ENCODE measurements at places on chromosomes 3 and 15.
A peak's percentile ranks its signal among the peaks of the same experiment; 100 is the strongest.

GRCh38 chr3:148991219-148992026, at the start of gene GYG1:
Gene GYG1, plus strand, starts transcription at chr3:148991540. Its CDS starts 101 bp downstream, at chr3:148991641.
- DNase-seq = peak; percentile 86

DNA sequence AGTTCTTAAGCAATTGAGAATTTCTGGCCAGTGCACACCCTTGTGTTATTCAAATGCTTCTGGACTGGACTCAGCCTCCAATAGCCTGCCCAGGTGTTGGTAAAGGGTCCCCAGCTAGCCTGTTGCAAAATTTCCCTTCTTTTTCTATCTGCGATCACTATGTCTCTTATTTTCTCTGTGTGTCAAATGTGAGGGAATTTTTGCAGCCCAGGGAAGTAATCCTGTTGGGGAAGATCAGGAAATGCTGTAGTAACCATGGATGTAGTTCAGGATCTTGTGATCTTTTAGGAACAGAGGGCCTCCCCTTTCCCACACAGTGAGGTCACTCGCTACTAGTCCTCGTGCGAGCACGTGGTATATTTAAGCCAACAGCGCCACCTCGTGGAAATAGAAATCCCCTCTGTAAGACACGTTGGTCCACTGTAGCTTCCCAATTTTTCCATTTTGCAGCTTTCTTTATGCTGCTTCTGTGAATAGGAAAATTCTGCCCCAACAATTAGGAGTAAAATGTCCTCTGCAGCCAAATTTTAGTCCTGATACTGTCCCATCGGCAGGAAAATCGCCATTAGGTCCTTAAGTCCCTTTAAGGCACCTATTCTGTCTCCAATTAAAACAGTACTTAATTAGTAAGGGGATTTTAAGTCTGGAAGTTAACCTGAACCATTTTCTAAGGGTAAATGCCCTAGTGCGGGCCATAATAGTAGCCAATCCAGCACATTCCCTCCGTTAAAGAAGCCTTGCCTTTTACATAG, 4.0 kb upstream of the SMCO1 start:
- peak; percentile 70 for DNase-seq

GRCh38 chr3:143770391-143770790, 77.9 kb downstream of the SLC9A9 start:
- DNase-seq = no peak

DNA sequence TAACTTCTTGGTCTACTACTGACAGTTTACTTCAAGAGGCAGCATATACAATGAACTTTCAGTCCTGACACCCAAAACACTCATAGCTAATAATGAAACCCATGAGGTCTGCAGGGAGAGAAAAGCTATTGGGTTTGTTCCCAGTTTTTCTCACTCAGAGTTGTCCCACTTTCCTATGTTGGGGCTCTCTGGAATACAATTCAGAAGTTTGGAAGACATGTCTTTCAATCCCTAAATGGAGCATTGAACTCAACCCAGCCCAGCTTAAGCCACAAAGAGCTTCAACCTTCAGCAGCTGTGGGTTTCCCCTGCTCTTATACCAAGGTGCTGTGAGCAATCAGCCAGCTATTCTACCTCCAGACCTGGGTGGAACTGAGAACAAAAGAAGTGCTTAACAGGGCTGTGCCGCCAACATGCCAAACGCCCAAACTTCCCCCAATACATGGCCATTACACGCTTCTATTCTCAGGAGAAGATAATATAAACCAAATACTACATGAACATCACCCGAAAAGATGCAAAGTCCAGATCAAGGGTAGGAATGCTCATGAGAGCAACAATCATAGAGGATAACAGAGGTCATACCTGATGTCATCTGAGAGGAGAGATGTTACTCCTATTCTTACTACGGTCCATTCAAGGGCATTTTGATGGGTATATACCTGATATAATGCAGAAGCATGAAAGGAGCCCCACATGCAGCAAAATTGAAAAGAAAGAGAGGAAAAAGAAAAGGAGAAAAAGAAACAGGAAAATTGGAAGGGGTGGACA, 131.2 kb upstream of the TGFBR2 start:
- DNase-seq = no peak

DNA sequence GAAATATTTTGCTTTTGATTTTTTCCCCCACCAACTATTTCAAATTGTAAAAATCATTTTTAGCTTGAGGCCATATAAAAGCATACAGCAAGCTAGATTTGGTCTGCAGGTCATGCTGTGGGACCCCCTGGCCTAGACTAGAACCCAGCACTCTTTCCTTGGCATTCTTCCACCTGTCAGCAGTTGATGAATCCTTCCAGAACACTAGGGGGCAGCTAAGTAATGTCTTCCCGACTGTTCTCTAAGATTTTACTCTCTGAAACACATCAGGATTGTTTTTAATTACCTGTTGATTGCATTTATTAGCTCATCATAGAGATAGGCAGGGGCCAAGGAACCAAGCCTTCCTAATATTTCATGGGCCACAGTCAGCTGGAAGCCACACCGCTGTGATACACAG, 174.5 kb downstream of the CACNA1D start:
- no peak for DNase-seq

GRCh38 chr3:71718072-71718471, 7.1 kb downstream of the EIF4E3 start:
- DNase-seq = peak; percentile 60

- peak; percentile 47 for DNase-seq
Observed at GRCh38 chr3:109023656-109024254, 70.1 kb upstream of the GUCA1C start.

- DNase-seq = peak; percentile 90
Observed at GRCh38 chr3:48268381-48268935, 27.6 kb downstream of the ZNF589 start.

GRCh38 chr3:111691293-111691909, 96.3 kb upstream of the ZBED2 start:
- DNase-seq = peak; percentile 35

DNA sequence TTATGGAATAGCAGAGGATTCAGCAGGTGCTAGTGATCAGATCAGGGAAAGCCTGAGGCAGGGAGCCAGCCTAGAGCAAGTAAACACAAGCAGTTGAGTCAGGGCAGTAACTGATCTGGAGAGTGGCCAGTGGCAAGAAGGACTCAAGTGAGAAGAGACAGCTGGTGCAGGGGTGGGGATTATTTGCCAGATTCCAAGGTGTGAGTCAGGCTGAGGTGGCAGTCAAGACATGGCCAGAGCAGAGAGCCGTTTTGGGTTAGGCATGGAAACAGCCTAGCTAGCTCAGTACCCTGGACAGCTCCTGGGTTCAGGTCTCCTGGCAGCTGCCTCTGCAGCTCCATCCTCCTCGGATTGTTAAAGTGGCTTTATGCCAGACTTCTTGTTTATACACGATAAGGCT, 281.9 kb upstream of the ONECUT1 start:
- DNase-seq = no peak

GRCh38 chr3:136042608-136043221, 77.2 kb downstream of the PPP2R3A start:
- peak; percentile 12 for DNase-seq

- DNase-seq = no peak
Observed at GRCh38 chr15:87744815-87745214, 511.7 kb downstream of the NTRK3 start.

- DNase-seq = no peak
Observed at GRCh38 chr15:66089049-66089448, 164.5 kb downstream of the MEGF11 start.

- DNase-seq = no peak
Observed at GRCh38 chr3:73314151-73314951, 252.9 kb downstream of the EBLN2 start.

DNA sequence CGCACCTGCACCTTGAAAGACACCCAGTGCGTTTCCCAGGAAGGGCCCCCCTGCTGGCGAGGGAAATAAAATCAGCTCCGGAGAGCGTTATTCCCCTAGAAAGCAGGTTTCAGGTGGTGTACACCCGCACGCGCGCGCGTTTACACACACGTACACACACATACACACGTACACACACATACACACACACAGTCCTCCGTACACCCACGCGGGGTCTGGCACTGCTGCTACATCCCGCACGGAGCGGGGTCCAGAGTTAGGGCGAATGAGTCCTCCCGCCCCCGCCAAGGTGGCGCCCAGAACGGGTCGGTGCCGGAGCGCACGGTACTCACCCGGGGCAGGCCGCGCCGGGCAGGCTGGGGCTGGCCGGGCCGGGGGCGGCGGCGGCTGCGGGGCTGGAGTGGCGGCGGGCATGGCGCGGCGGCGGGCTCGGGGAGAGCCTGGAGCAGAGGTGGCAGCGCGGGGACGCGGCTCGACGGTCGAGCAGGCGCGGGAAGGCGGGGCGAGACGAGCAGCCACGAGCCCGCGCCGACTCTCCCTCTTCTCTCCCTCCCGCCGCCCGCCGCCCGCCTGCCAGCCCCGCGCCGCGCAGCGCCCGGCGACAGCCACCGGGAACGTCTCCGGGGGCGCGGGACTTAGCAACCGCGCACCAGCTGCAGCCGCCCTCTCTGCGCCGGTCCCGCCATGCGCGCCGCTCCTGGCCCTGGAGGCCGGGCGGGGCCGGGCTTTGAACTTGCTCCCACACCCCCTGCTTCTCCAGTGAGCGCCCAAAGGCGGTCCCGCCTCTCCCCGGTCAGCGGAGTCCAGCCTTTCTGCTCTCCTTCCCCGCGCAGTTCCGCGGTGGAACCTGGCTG, at the start of gene DCLK3:
Gene DCLK3, minus strand, starts transcription at position 704 of the 854 bp plus-strand sequence. Its CDS starts 290 bp downstream, at position 414.
- DNase-seq = no peak

- DNase-seq = no peak
Observed at GRCh38 chr15:100693451-100693850, 91.1 kb downstream of the ASB7 start.

- DNase-seq = no peak
Observed at GRCh38 chr3:41853540-41854196, 108.2 kb downstream of the ULK4 start.

GRCh38 chr15:66157507-66157906, 96.0 kb downstream of the MEGF11 start:
- no peak for DNase-seq

DNA sequence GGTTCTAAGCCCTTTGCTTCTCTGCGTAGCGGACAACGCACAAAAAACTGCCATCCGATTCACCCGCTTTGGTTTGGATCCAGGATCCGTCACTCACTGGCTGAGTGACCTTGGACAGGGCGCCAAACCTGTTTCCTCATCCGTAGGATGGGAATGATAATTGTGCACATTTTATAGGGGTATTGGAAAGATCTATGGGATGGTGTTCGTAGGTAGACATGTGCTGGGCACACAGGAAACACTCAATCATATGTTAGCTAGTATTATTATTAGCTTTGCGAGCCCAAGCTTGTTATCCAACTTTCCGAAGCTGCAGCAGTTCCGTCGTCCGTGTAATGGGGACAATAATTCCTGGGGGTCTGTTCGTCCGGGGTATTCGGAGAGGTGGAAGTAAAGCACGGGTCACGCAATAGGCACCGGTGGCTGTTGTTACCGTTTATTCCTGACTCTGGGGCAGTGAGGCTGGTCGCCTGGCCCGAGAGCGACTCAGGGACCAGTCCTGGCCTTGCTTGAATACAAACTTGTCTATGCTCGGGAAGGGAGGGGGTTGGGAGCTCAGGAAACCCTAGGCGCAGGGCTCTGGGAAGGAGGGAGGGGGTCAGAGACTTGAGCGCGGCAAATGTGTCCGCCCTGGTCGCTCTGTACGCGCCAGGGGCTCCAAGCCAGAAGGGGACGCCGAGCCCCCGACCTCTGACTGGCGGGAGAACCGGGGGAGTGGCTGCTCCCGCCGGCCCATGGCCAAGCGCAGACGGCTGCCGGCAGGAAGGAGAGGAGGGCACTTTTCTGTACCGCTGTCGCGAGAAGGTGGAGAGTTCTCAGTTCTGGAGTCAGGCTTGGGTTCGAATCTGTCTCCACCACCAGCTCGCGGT, 1.3 kb downstream of the SPSB4 start:
- no peak for DNase-seq

- DNase-seq = peak; percentile 27
Observed at GRCh38 chr3:160401291-160402095, 2.0 kb downstream of the SMC4 start.

GRCh38 chr3:29486917-29487316, 206.0 kb downstream of the RBMS3 start:
- no peak for DNase-seq

DNA sequence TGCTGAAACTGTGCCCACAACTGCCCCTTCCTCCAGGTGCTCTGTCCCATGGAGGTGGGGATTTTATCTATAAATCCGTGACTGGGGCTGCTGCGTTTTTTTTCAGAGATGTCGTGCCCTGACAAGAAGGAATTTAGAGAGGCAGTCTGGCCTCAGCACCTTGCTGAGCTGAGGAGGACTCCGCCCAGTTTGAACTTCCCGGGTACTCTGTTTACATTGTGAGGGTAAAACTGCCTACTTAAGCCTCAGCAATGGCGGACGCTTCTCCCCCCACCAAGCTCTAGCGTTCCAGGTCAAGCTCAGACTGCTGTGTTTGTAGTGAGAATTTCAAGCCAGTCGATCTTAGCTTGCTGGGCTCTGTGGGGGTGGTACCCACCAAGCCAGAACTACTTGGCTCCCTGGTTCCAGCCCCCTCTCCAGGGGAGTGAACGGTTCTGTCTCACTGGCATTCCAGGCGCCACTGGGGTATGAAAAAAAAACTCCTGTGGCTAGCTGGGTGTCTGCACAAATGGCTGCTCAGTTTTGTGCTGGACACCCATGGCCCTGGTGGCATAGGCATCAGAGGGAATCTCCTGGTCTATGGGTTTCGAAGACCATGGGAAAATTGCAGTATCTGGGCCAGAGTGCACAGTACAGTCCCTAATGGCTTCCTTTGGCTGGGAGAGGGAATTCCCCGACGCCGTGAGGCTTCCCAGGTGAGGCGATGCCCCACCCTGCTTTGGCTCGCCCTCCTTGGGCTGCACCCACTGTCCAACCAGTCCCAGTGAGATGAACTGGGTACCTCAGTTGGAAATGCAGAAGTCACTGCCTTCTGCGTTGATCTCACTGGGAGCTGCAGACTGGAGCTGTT, 68.5 kb upstream of the SGO1 start:
- DNase-seq = no peak

- DNase-seq = peak; percentile 37
Observed at GRCh38 chr3:39147711-39148434, 5.5 kb downstream of the CSRNP1 start.

DNA sequence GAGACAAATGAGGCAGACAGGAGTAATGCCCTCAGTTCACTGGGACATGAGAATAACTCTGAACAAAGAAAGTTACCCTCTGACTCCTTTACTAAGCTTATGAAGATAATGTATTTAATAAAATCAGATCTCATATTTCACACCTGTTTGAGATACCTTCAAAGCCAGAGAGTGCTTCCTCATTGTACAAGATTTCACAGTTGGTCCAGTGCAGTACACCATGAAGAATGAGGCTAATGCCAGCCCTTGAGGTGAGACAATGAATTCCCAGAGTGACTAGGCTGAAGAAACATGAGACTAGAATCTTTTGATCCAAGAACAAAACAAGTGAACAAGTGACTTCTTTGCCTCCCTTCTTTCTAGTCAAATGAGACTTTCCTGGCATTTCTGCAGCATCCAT, 1133.8 kb downstream of the TUSC7 start:
- no peak for DNase-seq
